ENCODE measurements at places on chromosomes 12 and 14. TPM values are rescaled to one million over a fixed set of nuclear protein-coding genes. Genes with fewer than 3 reads are reported as not detected.
A peak's percentile ranks its signal among the peaks of the same experiment; 100 is the strongest.

DNA sequence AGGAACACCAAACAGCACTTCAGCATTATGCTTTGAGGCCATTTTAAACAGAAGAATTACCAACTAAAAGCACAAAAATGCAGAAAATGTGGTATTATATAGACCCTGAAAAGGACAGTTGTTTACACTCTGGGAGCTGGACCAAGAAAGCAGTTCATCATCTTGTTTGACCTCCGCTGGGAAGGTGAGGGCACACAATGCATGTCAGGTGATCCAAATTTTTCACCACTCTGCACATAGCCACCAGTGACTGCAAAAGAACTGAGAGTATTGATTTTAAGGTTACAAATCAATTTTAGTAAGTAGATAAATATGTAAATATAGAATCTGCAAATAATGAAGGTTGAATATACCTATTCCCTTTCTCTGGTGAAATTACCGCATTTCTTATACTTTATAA is 119.6 kb downstream of the SLC16A7 start:
- H3K4me1 ChIP-seq = no peaks in the 10 kb centered on the region
- H3K27ac ChIP-seq = no peak overlapping the region
- no peak overlapping the region for H3K4me3 ChIP-seq

- peaks cover 11% of the 10 kb centered on the region for H3K4me1 ChIP-seq
- no peak for DNase-seq
- peaks cover 52% of the 10 kb centered on the region for H3K36me3 ChIP-seq
- peak overlapping the region; percentile 16 for H3K27ac ChIP-seq
- H3K27me3 ChIP-seq = no peaks in the 10 kb centered on the region
- no peak overlapping the region for H3K4me3 ChIP-seq
Observed at GRCh38 chr12:56749853-56750252, 2.3 kb downstream of the PRIM1 start.

DNA sequence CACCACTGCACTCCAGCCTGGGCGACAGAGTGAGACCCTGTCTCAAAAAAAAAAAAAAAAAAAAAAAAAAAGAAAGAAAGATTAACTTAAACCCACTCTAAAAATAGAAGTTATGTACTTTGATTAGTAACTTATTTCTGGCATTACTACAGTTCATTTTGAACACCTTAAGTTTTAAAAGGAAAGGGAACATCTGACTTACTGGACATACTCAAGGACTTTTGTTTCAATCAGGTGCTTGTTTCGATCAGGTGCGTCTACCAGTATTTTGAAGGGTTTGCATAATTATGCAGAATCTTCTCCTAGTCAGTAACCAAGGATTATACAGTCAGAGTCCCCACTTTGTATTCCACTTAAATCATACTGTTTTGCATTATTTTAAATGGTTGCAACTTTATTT is 105.6 kb downstream of the DERA start:
- H3K36me3 ChIP-seq = no peaks in the 10 kb centered on the region
- H3K4me3 ChIP-seq = no peak overlapping the region
- no peak overlapping the region for H3K27ac ChIP-seq
- H3K4me1 ChIP-seq = no peaks in the 10 kb centered on the region
- H3K27me3 ChIP-seq = no peaks in the 10 kb centered on the region
- DNase-seq = no peak

- no peak overlapping the region for H3K27ac ChIP-seq
- no peaks in the 10 kb centered on the region for H3K27me3 ChIP-seq
- no peaks in the 10 kb centered on the region for H3K36me3 ChIP-seq
- DNase-seq = no peak
Observed at GRCh38 chr12:41619705-41620104, 431.6 kb downstream of the PDZRN4 start.

- H3K27ac ChIP-seq = peak overlapping the region; percentile 58
- peak; percentile 77 for DNase-seq
- H3K4me1 ChIP-seq = peaks cover 35% of the 10 kb centered on the region
- H3K27me3 ChIP-seq = no peaks in the 10 kb centered on the region
Observed at GRCh38 chr12:32051511-32052211, 55.0 kb upstream of the BICD1 start.

DNA sequence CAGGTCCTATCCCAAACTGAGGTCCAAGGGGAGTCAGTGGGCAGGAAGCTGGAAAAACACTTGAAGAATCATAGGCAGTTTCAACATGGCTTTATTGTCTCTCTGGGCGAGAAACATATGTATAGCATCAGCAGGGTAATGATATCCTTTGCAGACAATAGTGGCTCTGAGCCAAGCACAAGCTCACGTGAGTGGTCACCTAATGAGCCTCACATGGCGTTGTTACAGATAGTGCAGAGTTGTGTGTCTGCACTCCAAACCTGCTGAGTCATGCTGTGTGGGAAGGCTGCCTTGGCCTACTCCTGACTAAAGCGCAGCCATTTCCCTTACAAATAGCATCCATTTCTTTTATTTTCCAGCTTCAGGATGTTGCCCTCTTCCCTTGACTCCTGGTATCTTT is 105.2 kb upstream of the SYT1 start:
- no peak overlapping the region for H3K4me3 ChIP-seq
- H3K4me1 ChIP-seq = no peaks in the 10 kb centered on the region
- H3K36me3 ChIP-seq = no peaks in the 10 kb centered on the region
- H3K27me3 ChIP-seq = no peaks in the 10 kb centered on the region

DNA sequence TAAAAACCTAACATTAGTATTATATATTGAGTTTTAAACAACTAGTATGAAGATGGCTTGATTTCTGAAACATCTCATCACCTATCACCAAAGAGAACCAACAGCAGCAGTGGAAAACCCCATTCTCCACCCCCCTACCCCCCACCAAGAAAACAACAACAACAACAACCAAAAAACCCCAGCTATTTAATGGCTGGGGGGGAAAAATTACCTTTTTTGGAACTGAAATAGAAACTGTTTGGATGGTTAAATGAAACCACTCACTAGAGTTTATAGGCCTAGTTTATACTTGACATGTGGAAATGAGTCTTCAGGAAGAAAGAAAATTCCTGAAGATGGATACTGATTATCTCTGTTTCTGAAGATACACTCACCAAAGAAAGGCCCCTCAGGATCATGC is 30.3 kb downstream of the PPP2R5E start:
- H3K27ac ChIP-seq = no peak overlapping the region
- no peak for DNase-seq
- no peaks in the 10 kb centered on the region for H3K4me1 ChIP-seq

GRCh38 chr12:62732861-62733427 is 202.0 kb downstream of the PPM1H start:
- H3K27me3 ChIP-seq = no peaks in the 10 kb centered on the region
- H3K27ac ChIP-seq = no peak overlapping the region
- DNase-seq = peak; percentile 19
- H3K4me3 ChIP-seq = no peak overlapping the region

- H3K4me1 ChIP-seq = no peaks in the 10 kb centered on the region
- H3K36me3 ChIP-seq = peaks cover 69% of the 10 kb centered on the region
- H3K27me3 ChIP-seq = no peaks in the 10 kb centered on the region
- no peak overlapping the region for H3K27ac ChIP-seq
- H3K4me3 ChIP-seq = no peak overlapping the region
Observed at GRCh38 chr12:88052686-88053085, 23.5 kb upstream of the C12orf50 start.

- no peak overlapping the region for H3K4me3 ChIP-seq
- no peaks in the 10 kb centered on the region for H3K4me1 ChIP-seq
- H3K27me3 ChIP-seq = no peaks in the 10 kb centered on the region
- peaks cover 5% of the 10 kb centered on the region for H3K36me3 ChIP-seq
Observed at GRCh38 chr14:50775357-50775756, 55.6 kb downstream of the NIN start.

GRCh38 chr14:49418789-49419188 is 167.4 kb downstream of the RPS29 start:
- no peaks in the 10 kb centered on the region for H3K36me3 ChIP-seq
- H3K27me3 ChIP-seq = no peaks in the 10 kb centered on the region
- H3K4me1 ChIP-seq = no peaks in the 10 kb centered on the region
- H3K4me3 ChIP-seq = no peak overlapping the region
- no peak for DNase-seq

- no peak for DNase-seq
- H3K4me3 ChIP-seq = no peak overlapping the region
- no peak overlapping the region for H3K27ac ChIP-seq
- H3K27me3 ChIP-seq = no peaks in the 10 kb centered on the region
Observed at GRCh38 chr14:65015391-65015790, 28.7 kb downstream of the FNTB start.

DNA sequence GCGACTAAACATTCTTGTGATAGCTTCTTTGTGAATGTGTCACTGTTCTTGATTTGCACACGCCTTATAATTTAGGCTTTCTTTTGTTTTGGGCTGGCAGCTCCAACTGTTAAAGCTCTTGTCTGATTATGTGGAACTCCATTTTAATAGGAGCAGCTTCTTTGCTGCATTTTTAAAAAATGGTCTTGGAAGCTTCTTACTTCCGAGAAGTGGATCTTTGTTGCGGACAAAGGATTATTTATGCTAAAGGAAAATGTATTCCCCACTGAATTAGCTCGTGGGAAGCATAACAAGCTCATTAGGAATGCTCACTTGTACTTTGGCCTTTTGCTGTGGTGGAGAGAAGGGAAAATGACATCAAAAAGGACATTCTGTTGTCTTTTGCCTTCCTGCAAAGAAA is 20.0 kb downstream of the GAS2L3 start:
- no peak overlapping the region for H3K27ac ChIP-seq
- no peak overlapping the region for H3K4me3 ChIP-seq
- no peaks in the 10 kb centered on the region for H3K36me3 ChIP-seq
- no peaks in the 10 kb centered on the region for H3K27me3 ChIP-seq
- H3K4me1 ChIP-seq = no peaks in the 10 kb centered on the region
- no peak for DNase-seq

GRCh38 chr12:27468241-27468640 is 21.7 kb downstream of the SMCO2 start:
- no peak overlapping the region for H3K4me3 ChIP-seq
- H3K36me3 ChIP-seq = no peaks in the 10 kb centered on the region
- H3K27ac ChIP-seq = no peak overlapping the region
- DNase-seq = no peak
- H3K27me3 ChIP-seq = peaks cover 8% of the 10 kb centered on the region
- H3K4me1 ChIP-seq = no peaks in the 10 kb centered on the region

- no peaks in the 10 kb centered on the region for H3K36me3 ChIP-seq
- no peak overlapping the region for H3K27ac ChIP-seq
- H3K27me3 ChIP-seq = no peaks in the 10 kb centered on the region
- no peak overlapping the region for H3K4me3 ChIP-seq
- peaks cover 5% of the 10 kb centered on the region for H3K4me1 ChIP-seq
Observed at GRCh38 chr12:118429688-118430383, 53.5 kb downstream of the SUDS3 start.

DNA sequence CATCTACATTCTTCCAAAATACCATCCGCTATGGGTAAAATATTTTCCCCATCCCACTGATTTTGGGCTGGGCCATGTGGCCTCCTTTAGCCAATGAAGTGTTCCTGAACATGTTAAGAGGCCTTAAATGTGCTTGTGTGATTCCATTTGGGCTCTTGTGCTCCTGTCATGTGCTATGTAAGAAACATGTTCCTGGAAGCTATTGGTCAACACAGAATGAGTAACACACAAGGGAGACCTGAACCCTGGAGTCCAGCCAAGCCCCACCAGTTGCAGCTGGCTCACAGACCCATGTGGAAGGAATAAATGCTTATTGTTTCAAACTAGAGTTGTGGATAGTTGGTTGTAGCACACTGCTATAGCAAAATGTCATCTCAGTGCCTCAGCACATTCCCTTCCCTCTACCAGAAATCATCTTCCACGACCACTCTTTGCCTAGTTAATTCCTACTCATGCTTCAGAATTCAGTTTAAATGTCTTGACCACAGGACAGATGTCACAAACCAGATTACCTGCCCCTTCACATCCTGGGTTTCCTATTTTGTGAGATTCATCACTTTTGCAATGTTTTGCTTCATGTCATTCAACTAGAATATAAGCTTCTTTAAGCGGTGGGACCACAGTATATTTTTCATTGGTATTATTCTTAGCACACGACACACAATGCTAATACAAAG is 217.3 kb upstream of the EEA1 start:
- no peaks in the 10 kb centered on the region for H3K27me3 ChIP-seq
- peak; percentile 25 for DNase-seq
- H3K4me1 ChIP-seq = peaks cover 9% of the 10 kb centered on the region
- no peak overlapping the region for H3K4me3 ChIP-seq

DNA sequence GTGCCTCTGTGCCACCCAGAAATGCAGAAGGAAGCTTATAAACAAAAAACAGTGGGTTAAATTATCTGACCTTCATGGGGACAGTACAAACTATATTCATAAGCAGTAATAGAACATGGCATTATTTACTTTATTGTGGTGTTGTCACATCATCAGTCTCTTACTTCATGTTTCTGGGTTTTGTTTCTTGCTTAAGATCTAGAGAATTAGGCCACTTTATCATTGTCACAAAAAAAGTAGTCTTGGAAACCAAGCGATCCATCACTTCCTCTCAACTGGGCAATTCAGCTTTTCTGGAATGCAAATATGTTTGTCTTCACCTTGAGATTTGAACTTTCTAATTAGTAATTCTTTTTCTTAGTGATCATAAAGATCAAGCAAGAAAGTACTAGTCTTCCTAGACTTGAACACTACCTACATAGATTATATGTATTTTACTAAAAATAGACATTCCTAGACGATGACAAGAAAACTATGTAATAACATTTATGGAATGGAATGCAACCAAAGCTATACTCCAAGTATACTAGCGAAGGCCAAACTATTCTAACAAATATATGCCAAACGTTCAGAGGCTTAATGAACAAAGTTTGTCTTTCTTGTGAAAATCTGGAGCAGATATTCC is 363.4 kb downstream of the DAD1 start:
- no peaks in the 10 kb centered on the region for H3K4me1 ChIP-seq
- H3K4me3 ChIP-seq = no peak overlapping the region
- H3K27me3 ChIP-seq = no peaks in the 10 kb centered on the region
- H3K27ac ChIP-seq = no peak overlapping the region

- H3K27me3 ChIP-seq = no peaks in the 10 kb centered on the region
- DNase-seq = no peak
- H3K4me3 ChIP-seq = no peak overlapping the region
- H3K27ac ChIP-seq = no peak overlapping the region
- H3K36me3 ChIP-seq = no peaks in the 10 kb centered on the region
Observed at GRCh38 chr12:49979016-49979586, 6.4 kb downstream of the AQP6 start.

DNA sequence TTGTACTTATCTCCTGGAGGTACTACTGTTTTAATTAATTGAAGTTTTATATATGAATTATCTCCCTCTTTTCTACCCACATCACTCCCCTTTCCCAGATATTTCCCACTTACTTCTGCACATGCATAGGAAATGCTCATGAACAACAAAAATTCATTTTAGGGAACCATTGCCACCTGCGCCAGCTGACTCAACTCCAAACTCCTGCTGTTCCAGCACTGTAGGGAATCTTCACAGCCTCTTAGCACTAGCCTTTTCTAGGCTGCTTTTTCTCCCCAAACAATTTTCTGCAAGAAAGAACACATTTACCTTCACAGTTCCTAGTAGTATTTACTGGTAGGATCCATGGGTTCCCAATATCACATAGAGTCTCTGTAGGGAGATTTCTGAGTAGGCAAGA is 268.4 kb downstream of the LRFN5 start:
- H3K4me1 ChIP-seq = no peaks in the 10 kb centered on the region
- H3K27ac ChIP-seq = no peak overlapping the region
- no peak for DNase-seq
- no peaks in the 10 kb centered on the region for H3K27me3 ChIP-seq

- H3K36me3 ChIP-seq = no peaks in the 10 kb centered on the region
- H3K4me3 ChIP-seq = no peak overlapping the region
- H3K27ac ChIP-seq = no peak overlapping the region
- H3K4me1 ChIP-seq = no peaks in the 10 kb centered on the region
Observed at GRCh38 chr12:5257763-5258495, 174.0 kb upstream of the NTF3 start.

- no peaks in the 10 kb centered on the region for H3K36me3 ChIP-seq
- no peak overlapping the region for H3K27ac ChIP-seq
- peak; percentile 14 for DNase-seq
- H3K27me3 ChIP-seq = no peaks in the 10 kb centered on the region
- no peaks in the 10 kb centered on the region for H3K4me1 ChIP-seq
Observed at GRCh38 chr14:30283822-30284446, 275.0 kb upstream of the G2E3 start.

PTPN6 gene
- total RNA-seq = 4.1 TPM

GLT8D2 gene
- not detected for total RNA-seq

RILPL2 gene
- total RNA-seq = 4.8 TPM

ZNF26 gene
- total RNA-seq = 14.1 TPM

All from K562 (cell line).